ENCODE measurements at places on chromosomes 16 and 17.

DNA sequence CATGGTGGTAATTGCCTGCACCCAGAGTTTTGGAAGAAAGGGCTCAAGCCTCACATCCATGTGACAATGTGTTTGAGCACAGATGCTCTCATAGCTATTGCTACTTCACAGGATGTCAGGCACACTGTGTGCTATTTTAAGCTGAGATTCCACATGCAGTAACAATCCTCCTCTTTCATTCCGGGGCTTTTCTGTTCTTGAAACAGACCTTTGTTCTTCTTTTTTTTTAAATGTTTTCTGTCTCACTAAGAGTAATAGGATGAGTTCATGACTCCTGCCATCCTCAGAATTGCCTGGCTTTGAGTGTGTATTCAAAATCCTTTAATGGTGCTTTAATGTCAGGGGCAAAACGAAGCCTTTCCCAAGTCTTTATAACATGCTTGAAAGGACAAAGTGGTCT, 198.9 kb downstream of the ABCC12 start:
- DNase-seq: no peak

GRCh38 chr16:56977216-56977615, 12.1 kb upstream of the NLRC5 start:
- no peak for DNase-seq

GRCh38 chr16:75044800-75045361, 46.1 kb downstream of the ZNRF1 start:
- no peak for DNase-seq

- no peak for DNase-seq
These were observed 59.8 kb downstream of the ANKRD11 start for GRCh38 chr16:89430436-89431157.

DNA sequence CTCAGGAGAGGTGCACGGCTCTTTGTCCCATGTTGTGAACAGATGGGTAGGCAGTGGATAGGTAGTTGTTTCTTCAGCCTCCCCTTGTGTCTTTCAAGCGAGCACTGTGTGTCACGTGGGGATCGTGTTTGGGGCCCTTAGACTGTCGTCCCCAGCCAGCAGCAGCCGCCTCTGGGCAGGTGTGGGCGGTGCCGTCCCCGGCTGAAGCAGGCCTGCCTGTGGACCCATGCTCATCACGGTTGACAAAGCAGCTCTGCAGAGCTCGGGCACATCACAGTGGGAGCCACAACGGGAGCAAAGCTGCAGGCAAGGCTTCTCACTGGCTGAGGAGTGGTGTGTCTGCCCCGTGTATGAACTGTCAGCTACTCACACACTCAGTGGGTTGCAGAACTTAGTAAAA, 4.7 kb upstream of the RPL13 start:
- DNase-seq: no peak

DNA sequence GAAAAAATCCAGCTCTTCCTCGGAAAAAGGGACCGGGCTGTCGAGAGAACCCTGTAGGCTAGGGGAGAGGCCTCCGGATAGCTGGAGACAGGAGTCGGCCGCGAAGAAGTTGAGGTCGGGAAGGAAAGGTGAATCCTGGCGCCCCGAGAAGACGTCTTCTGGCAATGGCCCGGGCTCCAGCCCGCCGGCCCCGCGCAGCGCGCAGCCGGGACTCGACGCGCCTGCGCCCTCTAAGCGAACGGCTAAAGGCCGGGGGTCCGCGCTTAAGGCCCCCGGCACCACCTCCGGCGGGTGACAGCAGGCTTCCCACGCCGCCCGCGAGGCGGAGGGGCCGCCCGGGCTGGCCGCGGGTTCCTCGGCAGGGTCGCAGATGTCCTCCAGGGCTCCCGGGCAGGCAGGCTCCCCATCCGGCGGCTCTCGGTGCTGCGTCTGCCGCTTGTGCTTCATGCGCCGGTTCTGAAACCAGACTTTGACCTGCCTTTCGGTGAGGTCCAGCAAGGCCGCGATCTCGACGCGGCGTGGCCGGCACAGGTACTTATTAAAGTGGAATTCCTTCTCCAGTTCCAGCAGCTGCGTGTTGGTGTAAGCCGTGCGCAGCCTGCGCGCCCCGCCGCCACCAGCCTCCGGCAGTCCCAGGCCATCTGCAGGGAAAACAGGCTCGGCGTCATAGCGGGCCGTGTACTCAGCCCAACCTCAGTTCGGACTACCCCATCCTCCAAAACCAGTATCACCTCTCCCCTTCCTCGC, 1.6 kb downstream of the HOXB2 start:
- DNase-seq: no peak

DNA sequence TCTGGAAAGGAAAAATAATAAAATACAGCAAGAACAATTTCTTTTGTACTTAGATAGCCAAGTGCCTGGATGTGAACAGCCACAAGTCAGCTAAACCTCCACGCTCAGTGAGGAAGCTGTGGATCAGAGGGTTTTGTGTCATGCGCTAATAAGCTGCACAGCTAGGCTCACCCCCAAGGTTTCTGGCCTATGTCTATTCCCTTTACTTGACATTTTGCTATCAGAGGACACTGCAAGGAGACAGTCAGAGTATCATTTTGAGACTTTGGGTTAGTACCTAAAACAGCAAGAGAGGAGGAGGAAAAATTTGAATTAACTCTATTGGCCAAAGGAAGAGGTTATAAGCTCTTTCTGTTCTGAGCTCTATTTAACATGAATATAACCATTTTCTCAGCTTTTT, 139.3 kb downstream of the KCNJ2 start:
- DNase-seq: no peak

- no peak for DNase-seq
These were observed 6.6 kb downstream of the HSD11B2 start for GRCh38 chr16:67437513-67437912.

DNA sequence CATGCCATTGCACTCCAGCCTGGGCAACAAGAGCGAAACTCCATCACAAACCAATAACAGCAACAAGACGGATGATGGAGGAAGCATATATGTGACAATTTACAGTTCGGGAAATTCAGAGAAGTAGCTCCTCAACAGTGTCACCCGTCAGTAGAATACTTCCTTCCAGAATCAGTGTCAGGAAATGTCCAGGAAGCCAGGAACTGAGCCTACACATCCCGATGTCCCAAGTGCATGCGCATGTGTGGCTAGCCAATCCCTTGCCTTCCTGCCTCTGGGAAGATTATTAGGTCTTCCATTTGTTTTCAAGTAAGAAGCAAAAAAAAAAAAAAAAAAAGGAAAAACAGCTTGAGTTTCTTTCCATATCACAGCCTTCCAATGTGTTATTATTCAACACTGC, 1.4 kb upstream of the PITPNC1 start:
- no peak for DNase-seq

DNA sequence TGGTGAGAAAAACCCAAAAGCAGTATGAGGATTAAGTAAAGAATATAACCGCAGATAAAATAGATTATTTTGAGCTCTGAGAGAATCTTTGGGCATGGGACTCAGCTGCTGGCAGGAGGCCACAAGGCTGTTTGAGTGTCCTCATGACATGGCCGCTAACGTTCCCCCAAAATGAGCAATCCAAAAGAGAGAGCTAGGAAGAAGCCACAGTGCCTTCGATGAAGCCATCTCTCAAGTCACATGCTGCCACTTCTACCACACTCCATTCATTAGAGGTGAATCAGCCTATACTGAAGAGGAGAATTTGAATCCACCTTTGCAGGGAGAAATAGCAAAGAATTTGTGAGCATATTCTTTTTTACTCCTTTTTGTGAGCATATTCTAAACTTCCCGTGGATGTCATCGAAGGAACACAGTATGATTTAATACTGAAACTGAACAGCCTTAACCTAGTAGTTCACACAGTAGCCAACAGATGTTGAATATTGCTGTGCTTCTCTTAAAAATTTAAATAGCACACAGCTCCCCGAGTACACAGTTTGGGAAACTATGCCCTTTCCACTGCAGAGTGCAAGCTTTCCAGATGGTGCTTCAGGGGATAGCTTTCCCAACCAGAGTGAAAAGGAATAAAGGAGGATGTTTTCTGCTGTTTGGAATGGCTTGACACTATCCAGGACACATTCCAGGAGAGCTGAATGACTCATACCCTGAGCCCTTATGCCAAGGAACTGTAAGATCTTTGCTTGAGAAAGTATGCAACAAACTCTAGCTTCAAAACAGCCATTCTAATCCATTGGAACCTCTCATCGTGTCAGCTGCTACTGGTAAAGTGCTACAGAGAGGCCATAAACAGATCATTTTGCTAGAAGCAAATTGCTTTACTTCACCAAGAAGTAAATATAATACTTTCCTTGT, 33.9 kb downstream of the ANKFY1 start:
- DNase-seq: no peak

DNA sequence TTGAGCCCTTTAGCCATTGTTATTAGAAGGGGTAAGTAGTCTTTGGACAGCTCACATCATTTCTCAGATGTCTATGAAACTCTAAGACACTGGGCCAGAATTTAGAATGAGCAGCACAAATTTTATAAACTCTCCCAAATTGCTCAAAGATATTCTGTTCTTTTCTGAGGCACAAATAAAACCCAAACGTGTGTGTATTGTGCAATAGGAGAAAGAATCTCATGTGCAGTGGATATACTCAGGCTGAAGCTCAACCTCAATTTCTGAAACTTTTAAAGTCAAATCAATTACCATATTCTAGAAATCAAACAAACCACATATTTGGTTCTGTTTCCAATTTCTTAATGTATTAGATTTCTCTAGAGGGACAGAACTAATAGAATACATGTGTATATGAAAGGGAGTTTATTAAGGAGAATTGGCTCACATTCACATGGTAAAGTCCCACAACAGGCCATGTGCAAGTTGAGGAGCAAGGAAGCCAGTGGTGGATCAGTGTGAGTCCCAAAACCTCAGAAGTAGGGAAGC, 403.6 kb downstream of the RBFOX1 start:
- no peak for DNase-seq

GRCh38 chr16:16778332-16778731, 399.4 kb downstream of the NPIPA7 start:
- DNase-seq: no peak

DNA sequence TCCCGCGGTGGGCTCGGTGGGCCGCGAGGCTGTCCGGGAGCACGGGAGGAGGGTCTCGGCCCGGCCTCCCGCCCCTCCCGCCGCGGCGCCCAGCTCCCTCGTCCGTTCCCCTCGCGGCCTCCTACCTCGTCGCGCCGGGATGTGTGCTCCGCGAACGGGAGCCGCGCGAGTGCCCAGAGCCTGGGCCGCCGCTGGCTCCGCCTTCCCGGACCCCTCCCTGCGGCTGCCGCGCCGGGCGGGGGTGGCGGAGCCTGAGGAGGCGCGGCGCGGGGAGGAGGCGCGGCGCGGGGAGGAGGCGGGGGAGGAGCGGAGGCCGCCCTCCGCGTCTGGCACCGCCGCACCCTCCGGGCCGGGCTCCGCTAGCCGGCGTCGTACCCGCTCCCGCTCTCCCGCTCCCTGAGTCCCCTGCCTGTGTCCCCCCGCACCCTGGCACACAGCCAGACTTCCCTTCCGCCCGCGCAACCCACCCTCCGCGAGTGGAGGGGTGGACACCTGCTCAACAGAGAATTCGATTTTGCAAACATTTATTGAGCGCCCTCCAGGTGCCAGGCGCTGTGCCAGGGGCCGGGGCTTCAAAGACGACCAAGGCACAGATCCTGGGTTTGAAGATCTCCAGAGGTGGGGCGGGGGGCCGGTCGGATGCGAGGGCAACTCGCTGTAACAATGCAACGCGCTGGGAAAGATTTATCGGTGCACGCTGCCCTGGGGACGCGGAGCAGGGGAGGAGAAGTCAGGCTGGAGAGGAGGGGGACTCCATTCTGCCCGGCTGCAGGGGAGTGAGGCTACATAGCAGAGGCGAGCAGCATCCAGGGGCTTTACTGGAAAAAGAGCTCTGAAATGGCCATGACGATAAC, at the start of gene MPP3:
MPP3 (minus strand) TSS at position 171 of the 854 bp plus-strand sequence. CDS start 1,240 bp downstream, outside the sequence.
- DNase-seq: no peak

GRCh38 chr17:64780096-64781013, 118.2 kb upstream of the SMURF2 start:
- peak; percentile 10 for DNase-seq

DNA sequence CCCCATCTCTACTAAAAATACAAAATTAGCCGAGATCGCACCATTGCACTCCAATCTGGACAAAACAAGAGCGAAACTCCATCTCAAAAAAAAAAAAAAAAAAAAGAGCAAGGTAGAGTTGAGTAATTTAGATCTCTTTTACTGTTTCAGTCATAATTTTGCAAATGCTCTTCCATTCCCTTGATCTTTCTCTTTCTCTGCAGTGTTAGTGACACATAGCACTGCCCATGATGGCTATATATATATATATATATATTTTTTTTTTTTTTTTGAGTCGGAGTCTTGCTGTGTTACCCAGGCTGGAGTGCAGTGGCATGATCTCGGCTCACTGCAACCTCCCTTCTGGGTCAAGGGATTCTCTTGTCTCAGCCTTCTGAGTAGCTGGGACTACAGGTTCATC, 12.2 kb upstream of the PHOSPHO1 start:
- no peak for DNase-seq

GRCh38 chr17:42878123-42878880, 22.3 kb upstream of the G6PC1 start:
- no peak for DNase-seq

- DNase-seq: no peak
These were observed 91.5 kb downstream of the ZFHX3 start for GRCh38 chr16:72956124-72957064.

- DNase-seq: no peak
These were observed 72.4 kb downstream of the NOG start for GRCh38 chr17:56665864-56666263.

DNA sequence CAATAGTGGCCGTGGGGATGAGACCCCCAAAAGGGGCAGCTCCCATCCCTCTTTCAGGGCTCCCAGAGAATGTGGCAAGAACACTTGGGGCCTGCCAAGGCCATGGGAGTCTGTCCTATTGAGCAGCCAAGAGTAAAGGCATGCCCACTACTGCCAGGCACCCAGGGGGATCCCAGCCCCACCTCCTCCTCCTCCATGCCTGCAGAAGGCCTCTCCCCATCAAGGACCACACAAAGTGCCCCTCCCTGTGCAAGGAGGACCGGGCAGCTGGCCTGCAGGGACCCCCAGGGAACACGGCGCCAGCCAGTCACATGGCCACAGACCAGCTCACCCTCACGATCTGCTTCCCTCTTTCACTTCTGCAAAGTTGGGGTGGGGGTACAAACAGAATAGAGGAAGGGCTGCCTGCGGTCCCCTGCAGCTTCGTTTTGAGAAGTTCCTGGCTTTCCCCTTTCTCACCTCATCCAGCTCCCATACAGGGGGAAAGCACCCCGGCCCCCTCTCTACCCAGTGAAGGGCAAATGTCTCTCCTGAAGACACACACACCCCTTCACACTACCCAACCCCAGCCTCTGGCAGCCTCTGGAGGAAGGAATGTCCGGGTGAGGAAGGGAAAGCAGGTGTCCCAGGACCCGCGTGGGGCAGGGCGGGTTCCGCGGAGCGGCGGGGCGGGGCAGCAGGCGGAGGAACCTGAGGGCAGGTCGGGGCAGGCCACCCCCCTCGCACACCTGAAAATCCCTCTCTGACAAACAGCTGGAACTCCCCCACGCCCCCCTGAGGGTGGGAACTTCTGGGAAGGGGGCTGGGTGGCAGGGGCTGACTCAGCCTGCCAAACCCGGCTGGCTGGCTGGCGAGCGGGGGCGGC, 2.0 kb downstream of the PPP1R9B start:
- DNase-seq: no peak

- no peak for DNase-seq
These were observed 22.6 kb upstream of the AXIN2 start for GRCh38 chr17:65583921-65584603.

Data from NCI-H2029 treated with DMSO at 0.1 percent for 48 hours (cell line).